ENCODE measurements at places on chromosomes 1 and 21. TPM values are rescaled to one million over a fixed set of nuclear protein-coding genes. Genes with fewer than 3 reads are reported as not detected.

Gene FAM167B
- 1.3 TPM for total RNA-seq

Gene HES3
- total RNA-seq, result not detected

Gene PDC
- not detected for total RNA-seq

Gene VANGL2
- total RNA-seq, result 11.0 TPM

Gene ATP1A4
- not detected for total RNA-seq

Gene NHLH1
- 0.20 TPM for total RNA-seq

Gene PGLYRP3
- 4.4 TPM for total RNA-seq

Gene SPATA46
- total RNA-seq, result not detected

Gene DNAH14
- total RNA-seq, result 17.4 TPM

Gene ITGB2
- 22.5 TPM for total RNA-seq

Gene MYOG
- total RNA-seq, result 11.0 TPM

Gene RIMKLA
- 0.10 TPM for total RNA-seq

Gene FNDC5
- total RNA-seq, result 25.4 TPM

Gene KRTAP22-2
- not detected for total RNA-seq

Gene KRTAP19-3
- 9.7 TPM for total RNA-seq

Measured in skin of body (tissue), 3 donors.